ENCODE measurements at places on chromosomes 16 and 17.

DNA sequence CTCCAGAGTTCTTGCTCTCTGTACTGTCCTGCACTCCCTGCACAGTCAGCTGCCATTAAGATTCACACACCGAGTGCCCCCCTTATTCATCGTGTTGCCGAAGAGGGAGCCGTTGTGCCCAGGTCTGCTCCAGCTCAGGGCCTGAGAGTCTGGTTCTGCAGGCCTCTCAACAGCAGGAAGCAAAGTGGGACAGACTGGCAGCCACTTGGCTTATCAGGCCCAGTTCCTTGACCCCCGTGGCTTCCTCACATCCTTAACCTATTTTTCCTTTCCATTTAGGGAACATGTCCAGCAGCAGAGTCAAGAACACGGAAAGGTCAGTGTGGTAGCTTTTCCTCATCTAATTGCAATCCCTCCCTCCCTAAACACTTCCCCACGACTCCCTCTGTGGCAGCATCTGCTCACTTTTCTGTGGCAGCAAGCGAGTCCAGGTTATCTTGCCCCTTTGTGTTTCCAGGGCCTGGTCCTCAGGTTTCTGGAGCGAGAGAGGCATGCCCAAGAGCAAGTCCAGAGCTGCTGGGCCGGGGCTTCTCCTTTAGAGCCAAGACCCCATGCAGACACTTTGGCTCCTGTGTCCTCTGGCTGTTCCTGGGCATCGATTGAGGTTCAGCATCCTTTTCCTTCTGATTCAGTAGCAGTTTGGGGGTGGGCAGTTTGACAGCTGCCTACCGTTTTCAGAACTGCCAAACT is 22.1 kb upstream of the ADAM11 start:
- no peak for DNase-seq

DNA sequence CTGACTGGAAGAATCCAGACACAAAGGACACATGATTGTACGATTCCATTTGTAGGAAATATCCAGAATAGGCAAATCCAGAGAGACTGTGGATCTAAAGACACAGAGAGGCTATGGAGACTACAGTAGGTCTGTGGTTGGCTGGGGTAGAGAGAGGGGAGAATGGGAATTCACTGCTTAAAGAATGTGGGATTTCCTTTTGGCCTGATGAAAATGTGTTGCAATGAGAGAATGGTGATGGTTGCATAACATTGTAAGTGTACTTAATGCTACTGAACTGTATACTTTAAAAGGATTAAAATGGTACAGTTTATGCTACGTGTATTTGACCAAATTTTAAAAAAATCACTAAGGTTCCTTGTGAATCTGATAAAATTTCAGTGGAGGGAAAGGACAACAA is 62.1 kb downstream of the GPRC5B start:
- no peak for DNase-seq

DNA sequence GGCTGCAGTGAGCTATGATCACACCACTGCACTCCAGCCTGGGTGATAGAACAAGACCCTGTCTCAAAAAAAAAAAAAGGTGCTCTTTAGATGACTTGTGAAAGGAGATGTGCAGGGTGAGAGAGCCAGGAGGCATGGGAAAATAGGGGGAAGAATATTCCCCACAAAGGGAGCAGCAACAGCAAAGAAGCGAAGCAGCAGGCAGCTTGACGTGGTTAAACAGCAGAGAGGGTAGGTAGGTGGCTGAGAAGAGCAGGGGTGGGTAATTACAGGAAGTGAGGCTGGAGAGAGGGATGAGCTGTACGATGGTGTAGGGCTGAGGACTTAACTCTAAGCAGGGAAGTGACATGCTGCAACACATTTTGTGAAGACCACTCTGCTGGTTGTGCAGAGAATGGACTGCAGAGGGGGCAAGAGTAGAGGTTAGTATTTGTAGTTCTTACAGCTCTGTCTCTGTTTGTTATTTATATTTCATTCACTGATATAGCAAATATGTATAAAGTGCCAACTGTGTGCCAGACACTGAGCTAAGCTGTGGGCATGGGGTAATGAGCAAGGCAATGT is 1.6 kb downstream of the HEATR3 start:
- no peak for DNase-seq

DNA sequence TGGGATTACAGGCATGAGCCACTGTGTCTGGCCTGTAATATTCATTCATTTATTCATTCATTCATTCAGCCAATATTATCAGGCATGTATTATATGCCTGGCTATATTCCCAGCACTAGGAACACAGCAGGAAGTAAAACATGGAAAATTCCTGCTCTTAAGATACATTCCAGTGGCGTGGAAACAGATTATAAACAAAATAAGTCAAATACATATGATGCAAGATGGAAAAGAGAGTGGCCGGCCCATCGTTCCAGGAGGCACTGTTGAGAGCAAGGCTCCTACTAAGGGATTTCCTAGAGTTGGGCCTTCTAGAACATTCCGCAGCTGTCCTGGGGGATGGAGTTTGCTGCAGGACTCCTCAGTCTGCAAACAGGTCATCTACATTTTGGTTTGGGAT is 17.7 kb downstream of the ADCY9 start:
- no peak for DNase-seq

DNA sequence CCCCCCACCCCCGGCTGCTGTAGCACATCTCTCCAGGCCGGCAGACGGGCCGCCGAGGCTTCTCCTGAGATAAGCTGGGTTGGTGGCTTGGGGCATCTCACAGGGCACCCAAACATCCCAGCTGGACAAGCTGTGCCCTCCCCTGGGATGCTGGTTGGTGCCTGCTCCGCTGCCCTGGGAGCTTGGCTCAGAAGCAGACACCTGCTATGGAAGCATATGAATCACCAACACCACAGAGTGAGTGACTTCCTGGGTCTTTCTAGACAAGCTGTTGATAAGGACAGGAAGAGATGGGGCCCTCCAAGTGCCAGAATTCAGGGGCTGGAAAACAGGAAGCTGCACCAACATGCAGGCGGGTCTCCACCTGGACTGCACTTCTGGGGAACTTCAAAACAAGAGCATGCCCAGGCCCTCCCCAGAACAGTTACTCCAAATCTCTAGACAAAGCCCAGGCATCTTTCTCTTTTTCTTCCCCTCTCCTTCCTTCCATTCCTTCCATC is 13.7 kb downstream of the C16orf95 start:
- no peak for DNase-seq

DNA sequence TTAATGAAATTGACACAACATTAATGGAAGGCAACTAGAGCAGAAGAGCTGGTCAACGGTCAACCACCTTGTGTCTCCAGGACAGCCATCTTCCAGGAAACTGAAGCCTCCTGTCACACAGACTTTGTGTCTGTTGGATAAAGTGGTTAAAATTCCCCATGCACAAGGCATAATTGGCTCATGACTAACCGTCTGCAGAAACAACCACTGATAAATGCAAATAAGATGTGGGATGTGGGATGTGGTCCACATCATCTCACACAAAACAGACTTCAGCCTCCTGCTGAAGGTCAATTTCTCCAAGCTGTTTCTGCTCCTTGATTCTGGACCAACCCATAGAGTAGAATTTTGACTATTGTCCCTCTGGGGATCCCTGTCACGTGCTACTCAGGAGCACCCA is 26.9 kb upstream of the XYLT1 start:
- DNase-seq, result no peak

GRCh38 chr17:46764709-46765401 is 53.6 kb downstream of the WNT3 start:
- peak; percentile 75 for DNase-seq

DNA sequence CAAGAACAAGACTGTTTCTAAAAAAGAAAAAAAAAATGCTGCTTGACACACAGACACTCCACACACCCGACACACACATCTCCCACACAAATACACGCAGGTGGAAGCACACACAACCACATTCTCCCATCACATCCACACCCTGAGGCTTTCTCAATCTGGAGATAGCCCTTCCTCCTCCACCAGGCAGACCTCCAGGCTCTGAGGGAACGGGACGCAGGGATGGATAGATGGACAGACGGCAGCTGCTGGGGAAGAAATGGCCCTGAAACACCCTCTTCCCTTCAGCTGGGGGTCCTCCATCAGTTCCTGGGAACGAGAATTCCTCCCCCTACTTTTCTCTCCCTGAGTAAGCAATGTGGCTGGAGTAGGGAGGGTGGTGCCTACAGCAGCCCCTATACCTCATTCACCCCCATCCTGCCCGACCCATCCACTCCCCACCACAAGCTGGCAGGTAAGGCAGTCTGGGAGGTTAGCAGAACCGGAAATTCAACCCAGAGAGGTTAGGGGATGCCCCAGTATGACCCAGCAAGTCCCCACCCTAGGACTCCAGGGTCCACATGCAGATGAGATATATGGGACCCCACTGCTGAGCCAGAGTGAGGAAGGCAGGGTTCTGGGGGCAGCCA is 4.1 kb upstream of the LITAFD start:
- no peak for DNase-seq

- DNase-seq, result no peak
Measured at GRCh38 chr16:81696166-81696960, 82.7 kb upstream of the PLCG2 start.
